CD8-positive, alpha-beta T cell (primary cell): ENCODE measurements at places on chromosomes 4 and X. TPM values are rescaled to one million over a fixed set of nuclear protein-coding genes. Genes with fewer than 3 reads are reported as not detected.

Gene P2RY4
- not detected for total RNA-seq

GRCh38 chrX:37802028-37802427, 22.2 kb downstream of the CYBB start:
- DNase-seq, result no peak

DNA sequence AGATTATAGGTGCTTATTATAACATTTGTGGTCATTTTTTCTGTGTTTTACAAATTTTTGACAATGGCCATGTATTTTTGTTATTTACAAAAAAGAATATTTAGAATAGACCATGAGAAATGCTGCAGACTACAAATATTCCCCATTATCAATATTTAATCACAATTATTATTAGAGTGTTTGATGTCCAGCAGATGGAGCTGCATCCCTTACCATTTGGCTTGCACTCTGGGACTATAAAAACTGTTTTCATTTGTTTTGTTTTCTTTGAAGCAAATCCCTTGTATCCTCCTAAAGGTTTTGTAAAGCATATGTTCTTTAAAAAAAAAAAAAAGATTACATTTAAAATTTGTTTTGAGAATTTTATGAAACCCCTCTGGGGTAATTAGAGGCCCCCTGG, 85.6 kb upstream of the CXorf66 start:
- DNase-seq, result no peak

DNA sequence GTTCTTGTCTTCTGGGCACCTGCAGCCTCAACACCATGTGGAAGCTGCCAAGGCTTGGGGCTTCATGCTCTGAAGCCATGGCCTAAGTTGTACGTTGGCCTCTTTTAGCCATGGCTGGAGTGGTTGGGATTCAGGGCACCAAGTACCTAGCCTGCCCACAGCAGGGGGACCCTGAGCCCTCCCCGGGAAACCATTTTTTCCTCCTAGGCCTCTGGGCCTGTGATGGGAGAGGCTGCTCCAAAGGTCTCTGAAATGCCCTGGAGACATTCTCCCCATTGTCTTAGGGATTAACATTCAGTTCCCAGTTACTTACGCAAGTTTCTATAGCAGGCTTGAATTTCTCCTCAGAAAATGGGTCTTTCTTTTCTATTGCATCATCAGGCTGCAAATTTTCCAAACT, 269.3 kb downstream of the NAP1L3 start:
- no peak for DNase-seq

GRCh38 chrX:97844161-97844560, 960.5 kb downstream of the RPA4 start:
- DNase-seq, result no peak

Gene ART3
- not detected for total RNA-seq

- DNase-seq, result no peak
These were observed 39.9 kb downstream of the APBB2 start for GRCh38 chr4:41174444-41174843.

DNA sequence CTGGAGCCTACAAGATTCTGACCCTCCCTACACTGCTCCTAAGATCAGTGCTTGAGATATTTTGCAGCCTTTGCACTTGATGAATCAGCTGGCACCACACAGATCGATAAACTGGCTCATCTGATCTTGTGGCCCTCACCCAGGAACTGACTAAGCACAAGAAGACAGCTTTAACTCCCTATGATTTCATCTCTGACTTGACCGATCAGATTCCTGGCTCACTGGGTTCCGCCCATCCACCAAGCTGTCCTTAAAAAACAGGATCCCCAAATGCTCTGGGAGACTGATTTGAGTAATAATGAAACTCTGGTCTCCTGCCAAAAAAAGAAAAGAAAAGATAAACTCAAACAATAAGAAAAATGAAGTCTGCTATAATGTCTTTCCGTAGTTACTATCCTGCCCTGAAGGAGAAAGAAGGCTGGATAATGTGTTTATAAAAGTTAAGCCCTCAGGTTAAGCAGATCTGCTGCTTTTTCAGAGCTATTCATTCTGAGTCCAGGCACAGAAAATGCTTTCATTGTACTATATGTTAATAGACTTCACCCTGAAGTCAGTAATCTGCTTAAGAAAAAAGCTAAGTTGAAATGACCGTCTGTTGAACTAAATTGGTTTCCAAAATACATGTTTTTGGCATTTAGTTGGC, 795.2 kb downstream of the TRIML1 start:
- DNase-seq, result no peak

Gene PABPC4L
- not detected for total RNA-seq

Gene EFHC2
- 1.3 TPM for total RNA-seq

GRCh38 chrX:150730719-150731118, 37.5 kb downstream of the MTMR1 start:
- no peak for DNase-seq

Gene ODAPH
- 0.16 TPM for total RNA-seq

DNA sequence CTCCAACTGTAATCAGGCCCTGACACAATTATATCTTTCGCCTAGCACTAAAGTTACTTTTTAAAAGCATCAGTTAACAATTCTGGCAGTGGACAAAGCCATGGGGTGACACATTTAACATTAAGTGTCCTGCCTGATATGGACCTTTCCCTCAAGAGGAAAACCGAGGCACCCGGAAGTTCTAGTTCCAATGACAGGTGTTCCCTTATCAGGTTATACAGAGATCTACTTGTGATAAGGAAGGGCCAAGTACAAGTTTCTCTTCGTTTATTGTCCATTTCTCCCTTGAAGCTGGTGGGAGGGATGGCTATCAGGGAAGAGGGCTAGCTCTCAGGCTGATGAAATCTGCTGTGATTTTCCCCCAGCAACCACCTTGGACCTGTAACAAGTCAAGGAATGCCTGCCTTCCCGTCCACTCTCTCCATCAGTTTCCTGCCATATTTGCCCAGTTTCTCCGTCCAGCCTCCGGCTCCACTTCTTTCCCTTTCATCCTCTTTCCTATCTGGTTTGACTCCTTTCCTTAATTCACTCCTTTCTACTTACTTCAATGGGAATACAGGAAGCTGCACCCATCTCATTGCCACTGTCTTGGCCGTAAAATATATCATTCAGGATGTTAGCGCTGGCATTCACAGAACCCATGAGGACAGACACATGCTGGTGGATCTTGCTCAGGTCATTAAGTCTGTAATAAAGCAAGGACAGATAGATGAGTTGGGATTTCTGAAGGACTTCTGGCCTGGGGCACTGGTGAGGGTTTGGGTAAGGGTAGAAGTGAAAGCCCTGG, 95.0 kb downstream of the DGKK start:
- no peak for DNase-seq

Gene CRMP1
- not detected for total RNA-seq

Gene GEMIN8
- 9.4 TPM for total RNA-seq

DNA sequence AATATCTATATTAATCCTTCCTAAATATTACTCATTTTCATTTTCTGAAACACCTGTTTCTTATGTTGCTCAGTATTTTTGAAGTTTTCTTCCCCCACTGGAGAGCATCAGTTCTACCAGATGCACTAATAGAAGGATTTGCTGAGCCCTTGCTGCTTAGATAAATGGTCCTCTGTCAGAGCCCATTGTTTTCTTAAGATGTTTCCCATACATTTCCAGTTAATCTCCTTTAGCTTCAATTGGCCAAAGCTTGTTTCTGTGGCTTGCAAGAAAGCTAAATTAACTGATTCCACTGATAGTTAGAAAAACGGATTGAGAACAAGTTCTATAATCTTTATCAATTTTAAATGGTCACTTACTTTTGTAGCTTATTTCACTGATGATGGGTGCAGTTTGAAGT, 1425.5 kb downstream of the PCDH18 start:
- DNase-seq, result no peak

- DNase-seq, result no peak
These were observed 48.0 kb upstream of the GRXCR1 start for GRCh38 chr4:42844422-42845070.

GRCh38 chr4:8236106-8236919, 33.2 kb upstream of the HTRA3 start:
- no peak for DNase-seq

DNA sequence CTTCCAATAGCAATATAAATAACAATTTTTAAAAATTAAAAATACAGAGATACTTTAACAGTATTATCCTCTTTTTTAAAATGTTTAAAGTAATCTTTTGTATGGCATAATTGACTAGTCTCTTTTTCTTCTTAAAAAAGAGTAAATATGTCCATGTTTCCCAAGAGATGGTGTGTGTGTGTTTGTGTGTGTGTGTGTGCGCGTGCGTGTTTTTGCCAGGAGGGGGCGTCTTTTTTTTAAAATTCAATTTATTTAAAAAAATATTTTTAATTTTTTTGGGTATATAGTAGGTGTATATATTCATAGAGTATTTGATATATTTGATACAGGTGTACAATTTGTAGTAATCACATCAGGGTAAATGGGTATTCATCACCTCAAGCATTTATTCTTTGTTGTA, 1073.7 kb downstream of the PCDH7 start:
- no peak for DNase-seq

Gene SCML1
- 52.2 TPM for total RNA-seq

- no peak for DNase-seq
These were observed 140.2 kb upstream of the PJA1 start for GRCh38 chrX:69305333-69306062.

DNA sequence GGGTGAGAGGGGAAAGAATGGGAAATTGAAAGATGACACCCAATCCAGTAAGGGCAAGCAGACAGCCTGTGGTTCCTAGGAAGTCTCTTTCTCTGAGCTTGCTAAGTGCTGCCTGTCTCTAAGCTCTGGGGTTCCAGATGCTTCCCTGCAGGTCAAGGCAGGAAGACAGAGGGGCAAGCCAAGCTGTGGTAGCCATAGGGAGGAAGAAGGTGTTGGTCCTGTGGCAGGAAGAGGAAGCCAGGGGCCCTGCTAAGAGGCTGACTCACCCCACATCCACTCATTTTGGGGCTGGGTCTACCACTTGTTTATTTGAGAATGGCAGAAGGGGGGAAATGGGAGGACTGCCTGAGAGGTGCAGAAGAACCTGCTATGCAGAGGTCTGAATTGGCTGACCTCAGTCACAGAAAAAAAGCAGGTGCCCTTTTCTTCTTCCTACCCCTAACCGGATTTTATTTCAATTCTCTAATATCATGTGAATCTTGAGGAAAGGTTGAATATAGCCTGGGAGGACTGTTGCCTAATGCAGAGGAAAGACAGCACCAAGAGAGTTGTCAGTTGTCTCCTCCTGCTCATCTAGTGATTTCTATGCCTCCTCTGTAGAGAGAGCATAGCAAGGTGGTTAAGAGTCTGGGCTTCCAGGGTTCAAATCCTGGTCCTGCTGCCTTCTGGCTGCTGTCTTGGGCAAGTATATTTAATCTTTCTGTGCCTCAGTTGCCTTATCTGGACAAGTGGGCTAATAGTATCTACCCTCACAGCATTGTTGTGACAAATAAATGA, 27.4 kb downstream of the HOPX start:
- peak; percentile 27 for DNase-seq

- no peak for DNase-seq
These were observed 101.4 kb downstream of the C4orf51 start for GRCh38 chr4:145781351-145781750.

Gene HTR2C
- total RNA-seq, result not detected

Gene NPY1R
- not detected for total RNA-seq

Gene CCDC120
- total RNA-seq, result 13.0 TPM

GRCh38 chrX:100413229-100413628, 3.2 kb upstream of the PCDH19 start:
- DNase-seq, result no peak

DNA sequence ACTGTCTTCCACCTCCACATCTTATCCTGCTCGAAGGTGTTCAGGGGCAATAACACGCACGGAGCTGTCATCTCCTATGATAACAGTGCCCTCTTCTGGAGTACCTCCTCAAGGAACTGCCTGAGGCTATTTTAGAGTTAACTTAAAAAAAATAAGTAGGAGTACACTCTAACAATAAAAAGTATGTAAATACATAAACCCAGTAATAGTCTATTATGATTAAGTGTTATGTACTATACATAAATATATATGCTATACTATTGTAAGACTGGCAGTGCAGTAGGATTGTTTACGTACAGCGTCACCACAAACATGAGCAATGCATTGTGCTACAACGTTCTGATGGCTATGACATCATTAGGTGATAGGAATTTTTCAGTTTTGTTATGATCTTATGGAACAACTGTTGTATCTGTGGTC, 34.5 kb upstream of the TLR2 start:
- DNase-seq, result no peak

Gene COL25A1
- total RNA-seq, result 0.71 TPM

- DNase-seq, result no peak
These were observed 72.6 kb downstream of the GATB start for GRCh38 chr4:151688003-151688784.

DNA sequence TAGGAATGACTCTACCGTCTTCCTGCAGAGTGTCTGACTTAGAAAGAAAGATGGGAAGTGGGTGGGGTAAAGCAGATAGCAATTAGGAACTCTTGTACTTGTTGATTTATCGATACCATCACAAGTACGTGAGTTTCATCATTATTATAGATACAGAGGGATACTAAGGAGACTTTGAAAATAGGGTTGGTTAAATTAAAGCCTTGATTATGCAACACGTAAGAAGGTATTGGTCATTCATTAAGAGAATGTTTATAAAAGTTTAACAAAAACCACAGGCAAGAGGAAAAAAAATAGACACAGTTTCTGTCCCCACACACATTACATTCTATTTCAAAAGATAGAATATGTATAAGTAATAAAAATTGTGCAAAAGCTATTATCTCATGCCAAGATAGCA, 65.9 kb upstream of the UGT2B7 start:
- DNase-seq, result no peak

DNA sequence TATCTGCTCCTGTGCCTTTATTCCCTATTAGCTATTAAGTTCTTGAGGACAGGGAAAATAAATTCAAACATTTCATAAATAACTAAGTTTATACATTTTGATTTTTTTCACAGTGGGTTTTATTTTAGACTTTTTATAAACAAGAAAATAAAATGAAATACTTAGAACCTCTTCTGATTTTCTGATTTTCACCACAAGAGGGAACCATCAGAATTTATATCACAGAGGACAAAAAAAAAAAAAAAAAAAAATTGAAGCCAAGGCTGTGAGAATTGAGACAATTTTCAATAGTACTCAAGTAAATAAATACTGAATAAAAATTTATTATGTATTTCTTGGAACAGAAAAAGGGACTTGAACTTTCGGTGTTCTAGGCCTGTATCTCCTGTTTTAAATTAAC, 288.1 kb downstream of the SH3BGRL start:
- DNase-seq, result no peak

DNA sequence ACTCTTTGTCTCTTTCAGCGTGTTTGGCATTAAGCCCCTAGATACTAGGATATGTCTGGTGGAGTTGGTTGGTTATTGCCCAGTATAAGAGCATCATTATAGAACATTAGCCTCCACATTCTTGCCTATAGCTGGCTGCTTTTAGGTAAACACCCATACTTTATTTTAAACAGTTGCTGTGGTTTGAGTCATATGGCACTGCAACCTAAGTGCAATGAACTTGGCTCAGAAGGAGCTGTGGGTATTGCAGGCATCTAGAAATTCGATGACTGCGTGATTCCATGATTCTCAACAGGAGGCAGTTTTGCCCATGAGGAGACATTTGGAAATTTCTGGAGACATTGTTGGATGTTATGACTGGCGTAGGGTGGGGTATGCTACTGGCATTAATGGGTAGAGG, 49.5 kb downstream of the DCLK2 start:
- DNase-seq, result no peak

Gene UGT2B17
- not detected for total RNA-seq

- no peak for DNase-seq
These were observed 340.7 kb upstream of the HS3ST1 start for GRCh38 chr4:11769434-11769833.
